ENCODE measurements at places on chromosomes 3 and 15.

DNA sequence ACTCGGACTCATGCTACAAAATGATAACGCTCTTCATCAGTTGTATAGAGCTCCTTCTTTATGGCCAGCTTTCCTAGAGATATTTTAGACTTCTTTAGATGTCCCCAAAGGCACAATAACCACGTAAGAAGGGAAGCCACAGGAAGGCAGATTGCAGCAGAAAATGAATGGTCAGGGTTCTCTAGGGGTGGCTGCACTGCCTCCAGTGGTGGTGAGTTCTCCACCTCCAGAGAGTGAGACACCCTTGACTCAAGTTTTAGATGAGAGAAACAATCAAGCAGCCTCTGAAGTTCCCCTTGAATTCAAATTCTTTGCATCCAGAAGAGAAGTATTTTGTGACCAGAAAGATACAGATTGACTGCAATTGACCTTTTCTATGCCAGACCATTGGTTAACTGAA lies 191.5 kb downstream of the TP63 start:
- no peak for DNase-seq

- peak; percentile 70 for DNase-seq
Measured at GRCh38 chr3:10198761-10199649, 34.3 kb downstream of the IRAK2 start.

GRCh38 chr15:84734794-84735479 lies 13.5 kb upstream of the ZNF592 start:
- peak; percentile 70 for DNase-seq

- DNase-seq = peak; percentile 48
Measured at GRCh38 chr3:141940194-141940776, 63.8 kb downstream of the ATP1B3 start.

GRCh38 chr15:69272139-69272538 lies 26.6 kb upstream of the PAQR5 start:
- no peak for DNase-seq

DNA sequence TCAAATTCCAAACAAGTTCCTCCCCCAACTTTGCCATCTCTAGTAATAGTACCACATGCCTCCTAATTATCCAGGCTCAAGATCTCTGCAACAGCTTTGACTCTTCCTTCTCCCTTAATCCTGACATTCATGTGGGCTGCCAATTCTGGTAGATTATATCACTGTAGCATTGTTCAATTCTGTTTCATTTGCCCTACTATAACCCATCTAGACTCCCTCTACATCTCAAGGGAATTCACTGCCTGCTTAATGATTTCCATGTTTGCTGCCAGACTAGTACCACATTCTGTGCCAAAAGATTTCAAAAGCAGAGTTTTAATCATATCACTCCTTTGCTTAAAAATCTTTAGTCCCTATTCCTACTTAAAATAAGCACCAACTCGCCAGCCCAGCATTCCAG lies 34.6 kb upstream of the PPIB start:
- no peak for DNase-seq

DNA sequence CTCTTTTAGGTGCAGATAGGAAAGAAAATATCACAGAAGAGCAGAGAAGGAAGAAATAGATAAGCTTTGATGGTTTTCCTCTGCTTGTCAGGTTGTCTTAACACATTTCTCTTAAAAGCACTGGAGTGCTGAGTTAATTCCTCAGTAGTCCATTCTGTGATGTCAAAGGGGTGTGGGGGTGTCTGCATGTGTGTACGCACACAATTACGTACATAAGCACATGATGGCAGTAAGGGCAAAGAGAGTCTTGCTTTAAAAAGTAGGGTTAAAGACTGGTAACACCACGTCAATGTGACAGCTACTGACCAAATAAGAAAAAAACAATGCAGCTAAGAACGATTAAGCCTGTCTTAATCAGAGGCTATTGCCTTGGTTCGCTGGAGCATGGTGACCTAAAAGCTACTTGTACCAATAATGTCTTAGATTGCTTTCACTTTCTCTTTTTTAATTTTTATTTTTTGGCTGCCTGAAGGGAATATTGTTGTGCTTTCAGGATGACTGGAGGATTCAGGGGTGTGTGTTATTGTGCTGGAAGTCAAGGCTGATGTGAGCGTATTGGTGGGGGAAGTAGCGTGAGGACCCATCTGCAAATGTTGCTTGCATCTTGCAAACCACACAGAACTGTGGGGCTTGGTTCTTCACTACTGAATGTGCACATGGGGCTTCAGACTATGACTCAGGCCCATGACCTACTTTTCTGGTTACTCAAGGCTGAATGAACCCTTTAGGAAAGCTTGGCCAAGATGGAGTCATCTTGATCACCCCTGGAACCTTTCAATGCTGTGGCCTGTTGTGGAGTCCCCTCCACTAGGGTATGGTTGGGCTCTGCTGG lies 417.8 kb upstream of the TPM1 start:
- no peak for DNase-seq

GRCh38 chr3:159904911-159905310 lies 83.7 kb upstream of the IL12A start:
- no peak for DNase-seq

GRCh38 chr15:94279736-94280135 lies 48.4 kb downstream of the MCTP2 start:
- no peak for DNase-seq

DNA sequence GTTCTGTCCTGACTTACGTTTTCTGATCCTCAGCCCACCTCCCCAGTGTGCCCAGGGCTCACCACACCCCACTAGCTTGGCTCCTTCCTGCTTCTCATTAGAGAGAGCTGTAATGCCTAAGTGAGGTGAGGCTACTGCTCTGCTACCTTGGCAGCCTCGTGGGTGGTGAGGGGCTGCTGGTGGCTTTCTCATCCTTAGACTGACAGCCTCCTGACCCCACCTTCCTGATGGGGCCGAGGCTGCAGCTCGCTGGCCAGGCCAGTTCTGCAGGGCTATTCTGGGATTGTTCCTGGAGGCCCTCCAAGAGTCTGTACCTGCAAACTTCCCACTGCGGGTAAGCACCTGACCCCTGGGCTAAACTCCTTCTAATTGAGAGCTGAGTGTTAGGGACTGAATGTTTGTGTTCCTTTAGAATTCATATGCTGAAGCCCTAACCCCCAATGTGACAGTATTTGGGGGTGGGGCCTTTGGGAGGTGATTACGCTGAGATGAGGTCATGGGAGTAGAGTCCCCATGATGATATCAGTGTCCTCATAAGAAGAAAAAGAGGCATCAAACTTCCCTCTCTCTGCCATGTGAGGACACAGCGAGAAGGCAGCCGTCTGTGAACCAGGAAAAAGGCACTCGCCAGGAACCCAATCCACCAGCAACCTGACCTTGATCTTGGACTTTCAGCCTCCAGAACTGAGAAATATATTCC lies 38.1 kb upstream of the IQSEC1 start:
- no peak for DNase-seq

- DNase-seq = peak; percentile 92
Measured at GRCh38 chr15:40421246-40422157, 15.9 kb downstream of the IVD start.

- no peak for DNase-seq
Measured at GRCh38 chr3:13612829-13613228, 63.9 kb downstream of the FBLN2 start.

DNA sequence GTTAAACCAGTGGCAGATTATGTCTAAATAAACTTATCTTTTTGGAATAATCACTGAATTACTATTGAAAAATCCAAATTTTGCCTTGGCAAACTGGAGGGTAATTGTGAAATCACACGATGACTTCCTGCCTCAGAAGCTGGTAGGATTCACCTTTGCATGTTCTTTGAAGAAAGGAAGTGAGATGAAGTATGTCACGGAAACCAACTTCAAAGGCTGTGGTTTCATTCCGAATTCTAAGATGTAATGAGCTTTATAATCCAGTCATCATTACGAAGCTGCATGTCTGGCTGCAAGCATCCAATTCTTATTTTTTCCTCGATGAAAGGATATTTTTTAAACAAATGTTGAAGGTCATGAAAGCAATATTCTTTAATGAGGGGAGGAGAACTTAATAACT lies 15.0 kb upstream of the ZBED2 start:
- no peak for DNase-seq
